ENCODE measurements at places on chromosomes 3 and 15.

DNA sequence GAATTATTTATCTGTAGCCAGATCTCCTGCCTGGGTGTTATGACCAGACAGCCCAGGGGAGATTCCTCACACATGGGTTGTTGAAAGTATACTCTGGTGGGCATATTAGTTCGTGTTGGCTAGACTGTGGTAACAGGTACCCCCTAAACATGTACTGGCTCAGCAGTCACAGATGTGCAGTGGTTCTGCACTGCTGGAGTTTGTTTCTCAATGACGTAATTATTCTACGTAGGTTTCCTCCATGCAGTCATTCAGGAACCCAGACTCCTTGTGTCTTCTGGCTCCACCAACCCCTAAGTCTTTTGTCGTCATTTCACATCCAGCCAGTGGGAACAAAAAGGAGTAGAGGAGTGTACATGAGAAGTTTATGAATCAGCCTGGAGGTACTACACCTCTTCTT, 16.2 kb downstream of the LSM3 start:
- no peak for DNase-seq

GRCh38 chr3:70737666-70738290, 425.3 kb upstream of the MDFIC2 start:
- no peak for DNase-seq

DNA sequence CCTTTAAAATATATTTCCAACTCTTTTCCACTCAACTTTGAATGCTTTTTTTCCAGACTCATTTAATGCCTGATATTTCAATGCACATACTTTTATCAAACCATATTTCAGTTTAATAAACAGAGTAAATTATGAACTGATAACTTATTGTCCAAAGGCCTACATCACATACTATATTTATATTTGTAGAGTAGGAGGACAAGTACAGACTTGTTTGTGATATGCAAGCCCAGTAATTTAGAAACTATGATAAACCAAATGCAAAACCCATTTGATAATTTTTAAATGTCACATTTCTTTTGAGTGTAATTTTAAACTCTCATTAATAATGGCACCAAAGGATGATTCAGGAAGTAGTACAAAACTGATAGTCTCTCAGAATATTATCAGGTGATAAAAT, 3.3 kb downstream of the RFX7 start:
- no peak for DNase-seq

DNA sequence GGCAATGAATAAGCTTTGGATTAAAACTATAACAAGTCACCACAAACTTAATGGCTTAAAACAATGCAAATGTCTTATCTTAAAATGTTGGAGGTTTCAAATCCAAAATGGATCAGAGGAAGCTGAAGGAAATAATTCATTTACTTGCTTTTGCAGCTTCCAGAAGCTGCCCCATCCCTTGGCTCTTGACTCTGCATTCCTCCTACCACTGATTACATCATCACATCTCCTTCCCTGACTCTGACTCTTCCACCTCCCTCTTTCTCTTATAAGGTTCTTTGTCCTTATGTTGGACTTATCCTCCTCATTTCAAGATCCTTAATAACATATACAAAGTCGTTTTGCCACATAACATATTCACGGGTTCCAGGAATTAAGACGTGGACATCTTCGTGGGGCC, 982.8 kb upstream of the ROBO1 start:
- DNase-seq: no peak

DNA sequence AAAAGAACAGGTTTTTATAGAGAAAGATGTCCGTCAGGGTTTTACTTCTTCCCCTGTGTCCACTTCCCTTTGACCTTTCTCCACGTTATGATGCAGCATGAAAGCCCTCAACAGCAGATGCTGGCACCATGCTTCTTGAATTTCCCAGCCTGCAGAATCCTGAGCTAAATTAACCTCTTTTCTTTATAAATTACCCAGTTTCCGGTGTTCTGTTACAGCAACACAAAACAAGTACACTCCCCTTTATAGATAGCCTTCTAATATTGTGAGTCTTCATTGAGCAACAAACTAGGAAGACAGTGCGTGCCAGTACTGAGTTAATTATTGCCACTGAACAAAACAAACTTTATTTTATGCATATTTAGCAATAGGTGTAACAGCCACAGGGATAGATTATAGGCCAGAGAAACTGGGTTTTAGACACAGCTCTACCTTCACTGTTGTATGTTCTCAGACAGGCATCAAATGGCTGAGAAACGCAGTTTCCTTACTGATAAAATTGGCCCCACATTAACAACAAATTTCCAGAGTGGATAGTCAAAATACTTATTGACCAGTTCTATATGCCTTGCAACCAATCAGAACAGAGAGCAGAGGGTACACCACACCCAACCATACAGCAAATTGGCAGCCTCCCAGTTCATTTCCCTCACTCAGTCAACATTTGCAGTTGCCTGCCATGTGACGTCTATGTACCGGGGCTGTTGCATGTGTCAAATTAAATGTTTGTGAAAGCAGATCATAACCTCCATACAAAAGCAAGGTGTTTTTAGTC, 14.4 kb upstream of the TBL1XR1 start:
- no peak for DNase-seq

DNA sequence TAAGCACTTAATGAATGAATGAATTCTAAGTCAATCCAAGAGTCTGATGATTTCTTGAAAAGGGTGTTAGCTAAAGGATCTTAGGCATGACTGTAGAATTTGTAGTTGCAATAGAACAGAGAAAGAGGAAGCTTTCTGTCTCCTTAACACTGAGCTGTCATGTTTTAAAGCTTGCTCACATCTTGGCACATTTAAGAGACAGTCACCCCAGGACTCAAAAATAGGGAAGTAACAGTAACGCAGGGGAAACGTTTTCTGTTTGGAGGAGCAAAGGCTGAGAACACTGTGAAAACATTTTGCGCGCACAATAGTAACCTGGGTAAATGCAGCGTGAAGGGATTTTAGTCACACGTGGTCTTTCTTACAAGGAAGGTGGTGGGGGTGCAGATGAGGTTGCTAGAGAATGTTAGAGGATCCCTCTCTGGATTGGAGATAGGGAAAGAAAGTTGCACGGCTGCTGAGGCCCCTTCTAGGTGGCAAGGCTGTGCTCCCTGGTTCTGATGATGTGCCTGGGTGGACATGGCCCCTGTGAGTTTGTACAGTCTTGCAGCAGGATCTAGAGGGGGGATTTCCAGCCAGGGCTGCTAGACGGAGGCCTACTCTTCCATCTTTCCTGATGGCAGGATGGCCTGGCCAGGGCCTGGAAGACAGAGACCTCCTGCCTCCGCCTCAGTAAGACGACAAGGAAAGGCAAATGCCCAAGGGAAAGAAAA, 12.0 kb downstream of the STARD5 start:
- no peak for DNase-seq

- no peak for DNase-seq
These were observed 88.9 kb downstream of the ASB7 start for GRCh38 chr15:100691321-100691720.

DNA sequence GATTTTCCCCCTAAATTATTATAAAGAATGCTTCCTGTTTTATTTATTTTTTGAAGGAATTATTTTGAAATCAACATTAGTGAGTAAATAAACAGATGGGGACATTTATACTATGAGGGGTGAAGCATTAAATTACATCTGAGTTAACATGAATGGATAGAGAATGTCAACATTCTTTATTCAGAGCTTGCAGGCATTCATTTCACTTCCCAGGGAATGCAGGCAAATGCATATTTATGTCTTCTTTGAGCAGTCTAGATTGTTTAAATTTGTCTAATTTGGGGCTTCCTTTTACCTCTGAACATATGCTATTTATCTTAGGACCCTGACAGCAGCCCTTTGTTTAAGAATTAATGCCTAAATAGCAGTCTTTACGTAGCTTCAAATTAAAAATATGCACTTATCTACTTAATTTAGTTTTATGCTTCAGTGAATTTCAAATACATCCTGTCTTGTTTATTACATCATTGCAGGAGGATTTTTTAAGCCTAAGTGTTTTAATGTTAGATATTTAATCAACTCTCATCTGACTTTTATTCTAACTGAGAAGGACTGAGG, 630.5 kb upstream of the LMCD1 start:
- DNase-seq: no peak

- no peak for DNase-seq
These were observed 53.2 kb upstream of the ZNF148 start for GRCh38 chr3:125428216-125428830.

GRCh38 chr3:18211116-18211515, 214.0 kb downstream of the SATB1 start:
- DNase-seq: no peak

DNA sequence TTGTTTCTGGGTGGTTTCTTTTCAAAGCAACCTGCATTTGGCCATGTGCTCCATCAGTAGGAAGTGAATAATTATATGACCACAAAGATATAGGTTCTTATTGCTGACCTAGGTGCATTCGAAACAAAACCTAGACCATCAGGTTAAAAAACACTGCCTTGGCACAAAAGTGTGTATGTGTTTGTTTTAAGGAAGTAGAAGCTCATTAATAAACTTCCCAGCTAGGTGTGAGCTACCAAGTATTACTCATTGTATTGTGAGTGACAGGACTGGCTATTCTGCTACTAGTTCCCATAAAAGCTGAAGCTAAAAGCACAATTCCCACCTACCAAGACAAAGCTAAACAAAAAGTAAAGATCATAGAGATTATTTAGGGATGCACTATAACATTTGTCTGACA, 168.2 kb downstream of the TP63 start:
- DNase-seq: no peak

DNA sequence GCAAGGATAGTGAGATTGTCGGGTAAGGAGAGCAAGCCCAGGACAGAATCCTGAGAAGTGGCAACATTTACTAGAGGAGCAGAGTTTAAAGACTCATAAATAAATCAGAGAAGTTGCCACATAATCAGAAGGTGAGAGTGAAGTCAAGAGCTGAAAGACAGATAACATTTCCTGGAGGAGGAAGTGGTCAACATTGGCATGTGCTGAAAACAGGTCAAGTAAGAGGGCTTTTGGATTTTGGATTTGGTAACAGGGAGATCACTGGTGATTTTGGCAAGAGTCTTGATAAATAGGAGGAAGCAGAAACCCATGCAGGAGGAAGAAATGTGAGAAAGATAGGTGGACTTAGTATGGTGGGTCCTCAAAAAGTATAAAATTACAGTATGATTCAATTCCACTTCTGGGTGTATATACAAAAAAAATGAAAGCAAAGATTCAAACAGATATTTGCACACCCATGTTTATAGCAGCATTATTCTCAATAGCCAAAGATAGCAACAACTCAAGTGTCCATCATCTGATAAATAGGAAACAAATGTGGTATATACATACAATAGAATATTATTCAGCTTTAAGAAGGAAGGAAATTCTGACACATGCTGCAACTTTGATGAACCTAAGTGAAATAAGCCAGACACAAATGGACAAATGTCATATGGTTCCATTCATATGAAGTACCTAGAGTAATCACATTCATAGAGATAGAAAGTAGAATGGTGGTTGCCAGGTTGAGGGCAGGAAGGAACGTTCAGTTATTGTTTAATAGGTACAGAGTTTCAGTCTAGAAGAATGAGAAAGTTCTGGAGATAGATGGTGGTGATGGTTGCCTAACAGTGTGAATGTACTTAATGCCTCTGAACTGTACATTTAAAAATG, 27.3 kb upstream of the MBNL1 start:
- DNase-seq: no peak

DNA sequence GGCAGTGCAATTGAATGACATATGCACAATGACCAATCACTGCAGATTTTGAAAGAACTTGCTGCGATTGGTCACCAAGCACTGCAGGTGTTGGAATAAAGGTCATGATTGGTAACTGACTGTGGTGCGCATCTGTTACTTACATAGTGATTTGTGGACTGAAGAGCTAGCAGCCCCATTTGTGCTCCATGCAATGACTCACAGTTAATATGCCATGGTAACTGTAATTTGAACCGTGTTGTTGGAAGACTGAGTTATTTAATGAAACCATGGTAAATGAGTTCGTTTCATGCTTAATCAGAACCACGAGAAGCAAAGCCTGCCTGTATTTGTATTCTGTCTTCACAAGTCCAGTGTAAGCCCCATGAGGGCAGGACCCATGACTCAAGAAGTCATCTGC, 220.5 kb downstream of the TJP1 start:
- DNase-seq: no peak

Data from activated CD8-positive, alpha-beta memory T cell treated with anti-CD3 and anti-CD28 coated beads for 1 hour (primary cell).